Mammary epithelial cell (primary cell): ENCODE measurements at places on chromosomes 2 and 18.

DNA sequence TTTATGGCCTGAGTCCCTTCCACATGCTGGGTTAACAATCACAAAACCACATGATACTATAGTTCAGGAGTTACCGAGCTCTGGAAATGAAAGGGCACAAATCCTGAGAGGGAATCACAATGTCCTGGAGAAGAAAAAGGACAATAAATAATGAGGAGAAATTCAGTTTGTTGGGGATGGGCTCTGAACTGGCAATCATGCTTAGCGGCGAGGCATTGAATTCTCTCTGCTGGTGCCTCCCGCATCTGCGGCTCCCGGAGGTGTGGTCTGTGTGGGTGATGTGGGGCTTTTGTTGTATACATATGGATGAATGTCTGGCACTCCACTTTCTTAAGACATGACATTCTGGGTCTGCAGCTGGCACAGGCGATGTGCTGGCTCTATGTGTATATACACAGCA is 46.1 kb downstream of the NRP2 start:
- no peak for DNase-seq

GRCh38 chr2:127637725-127638252 is 8.2 kb upstream of the GPR17 start:
- peak; percentile 50 for DNase-seq

DNA sequence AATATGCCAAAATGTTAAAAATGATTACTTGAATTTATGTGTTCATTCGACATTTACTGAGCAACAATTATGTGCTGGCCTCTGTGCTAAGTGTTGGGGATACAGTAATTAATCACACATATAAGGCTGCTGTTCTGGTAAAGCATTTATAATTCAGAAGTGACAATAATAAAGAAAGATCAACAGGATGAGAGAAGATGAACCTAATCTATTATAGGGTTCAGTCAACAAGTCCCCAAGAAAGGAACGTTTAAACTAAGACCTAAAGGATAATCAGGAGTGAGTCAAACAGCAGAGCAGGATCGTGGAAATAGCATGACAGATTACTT is 60.1 kb upstream of the COX7A2L start:
- DNase-seq: no peak

DNA sequence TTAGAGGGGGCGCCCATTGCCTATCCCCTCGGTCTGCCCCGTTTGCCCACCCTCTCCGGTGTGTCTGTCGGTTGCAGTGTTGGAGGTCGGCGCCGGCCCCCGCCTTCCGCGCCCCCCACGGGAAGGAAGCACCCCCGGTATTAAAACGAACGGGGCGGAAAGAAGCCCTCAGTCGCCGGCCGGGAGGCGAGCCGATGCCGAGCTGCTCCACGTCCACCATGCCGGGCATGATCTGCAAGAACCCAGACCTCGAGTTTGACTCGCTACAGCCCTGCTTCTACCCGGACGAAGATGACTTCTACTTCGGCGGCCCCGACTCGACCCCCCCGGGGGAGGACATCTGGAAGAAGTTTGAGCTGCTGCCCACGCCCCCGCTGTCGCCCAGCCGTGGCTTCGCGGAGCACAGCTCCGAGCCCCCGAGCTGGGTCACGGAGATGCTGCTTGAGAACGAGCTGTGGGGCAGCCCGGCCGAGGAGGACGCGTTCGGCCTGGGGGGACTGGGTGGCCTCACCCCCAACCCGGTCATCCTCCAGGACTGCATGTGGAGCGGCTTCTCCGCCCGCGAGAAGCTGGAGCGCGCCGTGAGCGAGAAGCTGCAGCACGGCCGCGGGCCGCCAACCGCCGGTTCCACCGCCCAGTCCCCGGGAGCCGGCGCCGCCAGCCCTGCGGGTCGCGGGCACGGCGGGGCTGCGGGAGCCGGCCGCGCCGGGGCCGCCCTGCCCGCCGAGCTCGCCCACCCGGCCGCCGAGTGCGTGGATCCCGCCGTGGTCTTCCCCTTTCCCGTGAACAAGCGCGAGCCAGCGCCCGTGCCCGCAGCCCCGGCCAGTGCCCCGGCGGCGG is 1.7 kb downstream of the MYCN start:
- peak; percentile 15 for DNase-seq

GRCh38 chr2:85888020-85888683 is 638 bp downstream of the ST3GAL5 start:
- no peak for DNase-seq

DNA sequence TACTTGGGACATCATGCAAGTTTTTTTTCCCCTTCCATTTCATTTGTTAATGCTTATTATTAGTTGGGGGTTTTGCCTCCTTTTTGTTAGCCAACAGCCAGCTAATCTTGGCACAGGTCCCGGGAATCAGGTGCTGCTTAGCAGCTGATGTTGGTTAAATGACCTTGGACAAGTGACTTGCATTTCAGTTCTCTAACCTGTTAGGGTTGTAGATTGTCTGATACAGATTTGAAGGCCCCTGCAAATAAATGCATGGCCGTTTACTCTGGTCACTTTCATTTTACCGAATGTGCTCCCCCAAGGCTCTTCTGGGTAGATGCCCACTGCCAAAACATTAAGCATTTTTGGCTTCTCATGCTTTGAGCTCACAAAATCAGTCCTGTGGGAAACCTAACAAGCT is 120.9 kb downstream of the SPTBN1 start:
- DNase-seq: peak; percentile 52

DNA sequence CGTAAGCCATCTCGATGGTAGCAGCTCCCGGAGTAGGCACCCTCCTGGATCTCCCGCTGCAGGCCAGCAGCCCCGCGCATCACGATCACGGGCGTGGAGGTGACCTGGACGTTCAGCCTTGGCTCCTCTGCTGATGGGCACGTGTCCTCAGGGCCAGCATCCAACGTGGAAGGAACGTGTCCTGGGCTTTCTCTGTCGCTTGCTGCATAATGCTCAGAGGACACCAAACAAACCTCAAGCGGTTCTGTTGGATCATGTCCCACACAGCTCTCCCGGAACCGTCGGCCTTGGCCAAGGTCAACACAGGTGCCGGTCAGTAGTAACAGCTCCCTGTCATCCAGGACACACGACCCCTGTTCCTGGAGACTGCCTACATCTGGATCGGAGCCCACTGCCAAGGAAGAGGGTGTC is 23.1 kb downstream of the PASK start:
- no peak for DNase-seq

DNA sequence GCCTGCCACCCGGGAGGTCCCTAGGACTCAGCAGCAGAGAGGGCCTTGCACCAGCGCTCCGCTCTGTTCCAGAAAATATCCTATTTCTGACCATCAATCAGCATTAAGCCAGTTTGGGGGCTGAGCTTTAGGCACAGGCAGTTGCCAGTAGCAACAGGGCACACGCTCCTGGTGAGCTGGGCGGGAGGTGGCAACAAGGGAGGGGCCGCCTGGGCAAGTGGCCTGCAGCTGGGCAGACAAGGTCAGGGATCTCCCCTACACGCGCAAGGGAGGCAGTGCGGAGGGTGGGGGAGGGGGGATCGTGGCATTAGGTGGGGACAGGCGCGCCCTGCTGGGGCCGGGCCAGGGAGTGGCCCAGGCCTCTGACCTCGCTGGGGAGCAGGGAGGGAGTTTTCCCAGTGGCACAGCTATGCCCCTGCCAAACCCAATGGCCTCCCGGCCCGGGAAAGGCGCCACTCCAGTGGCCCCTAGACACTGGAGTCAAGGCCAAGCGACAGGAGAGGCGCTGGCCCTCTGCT is 302.8 kb downstream of the NCKAP5 start:
- DNase-seq: no peak

DNA sequence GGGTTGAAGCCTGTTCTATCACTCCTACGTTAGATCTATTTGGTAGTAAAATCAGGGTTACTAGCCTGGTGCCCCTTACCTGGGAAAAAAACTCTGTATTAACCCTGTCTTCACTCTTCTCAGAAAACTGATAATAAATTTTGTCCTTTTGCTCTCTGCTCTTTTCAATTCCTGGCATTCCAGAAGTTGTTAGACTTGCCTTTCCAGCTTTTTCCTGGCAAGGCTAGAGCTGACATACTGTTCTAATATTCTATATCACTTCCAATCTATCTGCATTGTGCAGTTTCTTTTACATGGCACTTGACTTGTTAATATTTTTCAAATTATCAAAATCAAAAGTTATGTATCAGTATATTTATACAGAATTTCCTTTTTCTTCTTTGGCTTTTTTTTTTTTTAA is 162.2 kb downstream of the FIGN start:
- DNase-seq: no peak

DNA sequence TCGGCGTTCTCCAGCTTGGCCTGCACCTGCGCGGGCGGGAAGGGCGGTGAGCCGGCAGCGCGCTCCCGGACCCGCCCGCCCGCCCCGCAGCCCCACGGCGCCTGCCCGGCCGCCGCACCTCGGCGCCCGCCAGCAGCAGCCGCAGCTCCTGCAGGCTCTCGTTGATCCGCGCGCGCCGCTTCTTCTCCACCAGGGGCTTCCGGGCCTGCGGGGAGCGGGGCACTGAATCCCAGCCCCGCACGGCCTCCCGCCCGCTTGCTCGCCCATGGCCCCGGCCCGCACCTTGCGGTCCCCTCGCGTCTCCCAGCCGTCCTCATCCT is 335 bp downstream of the HES6 start:
- no peak for DNase-seq

- DNase-seq: peak; percentile 68
These were observed 23.2 kb downstream of the SPEG start for GRCh38 chr2:219457784-219458369.

DNA sequence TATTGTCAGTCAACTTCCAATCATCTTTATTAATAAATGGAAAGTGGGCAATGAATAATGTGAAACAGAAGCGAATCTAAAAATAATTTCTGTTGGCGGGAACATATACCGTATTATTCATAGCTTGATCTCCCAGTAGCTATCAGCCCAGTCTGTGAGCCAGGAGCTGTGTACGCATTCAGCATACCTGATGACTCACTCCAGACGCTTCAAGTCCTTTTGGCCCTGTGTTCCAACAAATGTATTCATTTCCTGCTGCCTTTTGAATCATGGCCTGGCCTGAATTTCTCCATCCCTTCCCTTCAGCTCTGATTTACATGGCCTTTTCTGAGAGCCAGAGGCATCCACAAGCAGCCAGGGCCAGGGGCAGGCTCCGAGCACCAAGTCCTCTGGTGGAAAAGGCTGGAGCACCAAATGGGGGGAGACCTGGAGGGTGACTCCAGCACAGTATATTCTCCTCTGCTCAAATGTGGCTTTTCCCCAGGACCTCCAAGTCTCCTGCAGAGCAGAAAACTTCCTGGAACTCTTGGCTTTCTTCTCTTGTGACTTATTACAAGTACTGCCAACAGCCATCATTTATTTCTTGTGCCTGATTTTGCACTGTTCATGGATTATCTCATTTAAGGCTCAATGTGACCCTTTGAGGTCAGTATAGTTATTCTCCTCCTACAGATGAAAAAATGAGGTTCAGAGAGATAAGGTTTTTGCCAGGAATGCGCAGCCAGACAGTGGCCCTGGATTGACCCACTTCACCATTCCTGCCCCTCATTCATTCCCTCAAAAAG is 108.7 kb downstream of the EN1 start:
- peak; percentile 93 for DNase-seq

DNA sequence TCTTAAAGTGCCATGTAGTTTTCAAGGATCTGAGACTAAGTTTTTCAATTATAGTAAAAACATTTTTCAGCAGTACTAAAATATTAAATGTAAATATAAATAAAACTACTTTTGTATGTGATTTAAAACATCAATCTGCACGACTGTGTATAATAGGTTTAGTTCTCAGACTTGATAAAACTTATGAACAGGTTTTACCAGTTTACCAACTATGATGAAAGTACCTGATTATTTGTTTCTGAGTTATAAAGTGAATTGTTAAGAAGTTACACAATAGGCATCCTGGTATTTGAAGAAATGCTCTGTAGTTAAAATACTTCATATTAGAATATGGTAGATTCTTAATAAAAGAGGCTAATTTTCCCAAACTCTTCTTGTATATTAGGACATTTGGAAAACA is 14.8 kb downstream of the RELCH start:
- DNase-seq: peak; percentile 68

- DNase-seq: no peak
These were observed 263.2 kb upstream of the CDH7 start for GRCh38 chr18:65487569-65487968.

DNA sequence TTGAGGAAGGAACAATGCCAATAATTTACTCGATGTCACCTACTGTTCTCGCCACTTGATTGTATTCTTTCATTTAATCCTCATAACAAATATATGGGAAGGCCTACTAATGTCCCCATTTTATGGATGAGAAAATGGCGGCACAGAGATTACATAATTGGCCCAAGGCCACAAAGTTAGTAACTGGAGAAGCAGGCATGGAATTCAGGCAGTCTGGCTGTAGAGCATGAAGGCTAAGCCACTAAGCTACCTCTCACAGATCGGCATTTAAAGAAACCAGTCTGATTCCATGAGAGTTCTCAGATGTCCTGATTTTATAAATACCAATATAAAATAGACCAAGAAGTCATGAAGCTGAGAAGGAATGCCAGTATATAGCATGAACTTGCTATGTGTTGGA is 121.8 kb upstream of the EPAS1 start:
- no peak for DNase-seq

DNA sequence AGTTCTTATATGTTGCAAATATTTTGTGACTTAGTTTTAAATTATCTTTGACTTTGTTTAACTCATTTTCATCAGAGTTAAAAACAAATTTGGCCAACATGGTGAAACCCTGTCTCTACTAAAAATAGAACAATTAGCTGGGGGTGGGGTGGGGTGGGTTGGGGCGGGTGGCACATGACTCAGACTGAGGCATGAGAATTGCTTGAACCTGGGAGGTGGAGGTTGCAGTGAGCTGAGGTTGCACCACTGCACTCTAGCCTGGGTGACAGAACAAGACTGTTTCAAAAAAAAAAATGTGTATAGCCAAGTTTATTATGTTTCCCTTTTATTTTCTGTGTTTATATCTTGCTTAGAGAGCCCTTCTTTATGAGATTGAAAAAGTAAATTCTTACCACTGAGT is 14.2 kb upstream of the LIPG start:
- no peak for DNase-seq

DNA sequence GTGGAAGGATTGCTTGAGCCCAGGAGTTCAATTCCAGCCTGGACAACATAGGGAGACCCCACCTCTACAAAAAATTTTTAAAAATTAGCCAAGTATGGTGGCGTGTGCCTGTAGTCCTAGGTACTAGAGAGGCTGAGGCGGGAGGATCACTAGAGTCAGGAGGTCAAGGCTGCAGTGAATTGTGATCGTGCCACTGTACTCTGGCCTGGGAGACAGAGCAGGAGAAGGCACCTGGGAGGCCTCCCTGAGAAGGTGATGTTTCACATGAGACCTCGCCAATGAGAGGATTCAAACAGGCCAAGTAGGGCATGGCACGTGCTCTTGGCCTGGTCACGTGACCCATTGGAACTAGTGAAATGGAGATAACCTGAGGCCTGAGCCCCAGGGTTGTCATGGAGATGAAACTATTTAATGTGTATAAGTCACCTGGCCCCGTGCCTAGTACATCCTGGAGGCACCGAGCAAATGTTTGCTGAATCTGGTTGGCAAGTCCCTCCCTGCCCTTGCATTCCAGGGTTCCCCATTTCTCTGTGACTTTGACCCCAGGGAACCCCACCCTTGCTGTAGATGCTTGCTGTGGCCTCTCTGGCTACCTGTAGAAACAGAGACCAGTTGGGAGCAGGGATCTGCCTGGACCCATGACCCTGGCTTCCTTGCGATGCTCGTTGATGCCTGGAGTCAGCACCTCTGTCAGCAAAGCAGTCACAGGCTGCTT is 26.1 kb upstream of the ROCK2 start:
- peak; percentile 84 for DNase-seq
